ENCODE measurements at places on chromosomes 7 and 10.

- peaks cover 3% of the 10 kb centered on the region for H3K27me3 ChIP-seq
- no peak overlapping the region for H3K4me3 ChIP-seq
- H3K27ac ChIP-seq, result no peak overlapping the region
Measured at GRCh38 chr7:95357623-95358022, 33.3 kb upstream of the PON1 start.

DNA sequence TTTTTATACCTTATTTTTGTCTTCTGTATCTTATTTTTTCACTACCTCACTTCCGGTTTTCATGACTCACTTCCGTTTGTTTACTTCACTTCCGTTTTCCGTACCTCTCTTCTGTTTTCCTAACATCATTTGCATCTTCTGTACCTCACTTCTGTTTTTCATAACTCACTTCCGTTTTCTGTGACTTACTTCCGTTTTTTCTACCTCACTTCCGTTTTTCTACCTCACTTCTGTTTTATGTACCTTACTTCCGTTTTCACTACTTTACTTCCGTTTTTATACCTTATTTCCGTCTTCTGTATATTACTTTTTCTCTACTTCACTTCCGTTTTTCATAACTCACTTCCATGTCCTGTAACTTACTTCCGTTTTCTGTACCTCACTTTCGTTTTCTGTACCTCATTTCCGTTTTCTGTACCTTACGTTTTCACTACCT is 492.5 kb upstream of the AKR1E2 start:
- H3K36me3 ChIP-seq, result no peaks in the 10 kb centered on the region
- H3K4me3 ChIP-seq, result no peak overlapping the region
- H3K4me1 ChIP-seq, result no peaks in the 10 kb centered on the region
- peak; percentile 52 for DNase-seq
- H3K27ac ChIP-seq, result no peak overlapping the region

DNA sequence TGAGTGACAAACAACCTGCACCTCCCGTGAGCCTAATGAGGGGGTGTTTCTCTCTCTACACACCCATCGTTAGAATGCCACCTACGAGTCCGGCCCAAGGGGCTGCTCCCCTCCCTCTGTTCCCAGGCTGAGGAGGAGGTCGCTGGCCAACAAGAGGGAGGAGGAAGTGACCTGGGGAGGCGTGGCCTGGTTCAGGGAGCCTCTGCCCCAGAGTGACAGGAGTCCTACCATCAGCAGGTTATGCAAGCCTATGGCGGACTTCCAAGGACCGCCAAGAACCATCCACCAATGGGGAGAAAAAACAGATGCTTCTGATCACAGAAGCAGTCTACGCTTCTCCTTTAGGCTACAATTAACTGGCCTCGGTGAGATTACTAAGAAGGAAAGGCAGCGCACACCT is 12.3 kb upstream of the EGFR start:
- no peaks in the 10 kb centered on the region for H3K36me3 ChIP-seq
- H3K4me1 ChIP-seq, result no peaks in the 10 kb centered on the region
- peaks cover 12% of the 10 kb centered on the region for H3K27me3 ChIP-seq
- H3K4me3 ChIP-seq, result no peak overlapping the region
- DNase-seq, result no peak

GRCh38 chr7:134562136-134562535 is 13.2 kb downstream of the AKR1B15 start:
- H3K4me1 ChIP-seq, result peaks cover 4% of the 10 kb centered on the region
- no peak for DNase-seq
- peaks cover 4% of the 10 kb centered on the region for H3K36me3 ChIP-seq
- no peak overlapping the region for H3K4me3 ChIP-seq

DNA sequence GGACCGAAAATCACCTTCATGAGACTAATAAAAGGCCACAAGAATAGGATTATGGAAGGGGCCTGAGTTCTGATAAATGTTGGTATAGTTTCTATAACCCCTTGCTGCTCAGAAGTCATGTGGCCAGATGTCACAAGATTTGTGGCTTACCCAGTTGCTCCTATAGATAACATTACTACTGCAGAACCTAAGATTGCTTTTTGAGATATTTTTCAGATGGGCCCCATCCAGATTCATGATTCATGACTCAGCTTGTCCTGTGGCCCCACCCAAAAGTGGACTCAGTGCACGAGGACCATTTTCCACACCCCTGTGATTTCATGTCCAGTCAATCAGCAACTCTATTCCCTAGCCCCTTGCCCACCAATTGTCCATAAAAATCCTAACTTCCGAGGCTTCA is 209.0 kb downstream of the ACTR3B start:
- no peak overlapping the region for H3K27ac ChIP-seq
- peaks cover 6% of the 10 kb centered on the region for H3K27me3 ChIP-seq
- peaks cover 2% of the 10 kb centered on the region for H3K36me3 ChIP-seq

- H3K27me3 ChIP-seq, result no peaks in the 10 kb centered on the region
- no peak for DNase-seq
- peaks cover 7% of the 10 kb centered on the region for H3K4me1 ChIP-seq
- H3K4me3 ChIP-seq, result no peak overlapping the region
Measured at GRCh38 chr7:2048531-2048930, 184.2 kb downstream of the MAD1L1 start.

- peak; percentile 1 for DNase-seq
- H3K27ac ChIP-seq, result peak overlapping the region; percentile 87
- peaks cover 13% of the 10 kb centered on the region for H3K27me3 ChIP-seq
- H3K4me3 ChIP-seq, result peak overlapping the region; percentile 84
Measured at GRCh38 chr7:48035967-48036478, 680 bp downstream of the C7orf57 start.

DNA sequence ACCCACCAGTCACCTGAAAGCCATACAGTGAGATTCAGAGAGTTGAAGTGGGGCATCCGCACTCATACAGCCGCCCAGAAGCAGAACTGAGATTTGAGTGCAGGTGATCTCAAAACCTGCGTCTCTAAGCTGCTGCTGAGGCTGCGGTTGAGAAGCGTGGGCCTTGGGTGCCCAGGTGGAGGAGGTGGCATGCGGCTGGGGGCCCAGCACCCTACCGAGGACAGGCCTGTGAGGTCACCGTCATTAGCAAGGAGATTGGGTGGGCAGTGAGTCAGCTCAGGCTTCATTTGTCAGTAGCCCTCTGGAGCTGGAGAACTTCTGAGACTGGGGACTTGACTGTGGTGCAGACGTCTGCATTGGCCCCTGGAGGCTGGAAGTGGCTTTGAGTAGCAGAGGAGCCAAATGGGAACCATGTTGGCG is 29.8 kb downstream of the ZMIZ1 start:
- peak; percentile 45 for DNase-seq
- H3K27ac ChIP-seq, result no peak overlapping the region
- peaks cover 29% of the 10 kb centered on the region for H3K4me1 ChIP-seq
- no peaks in the 10 kb centered on the region for H3K36me3 ChIP-seq
- peaks cover 19% of the 10 kb centered on the region for H3K27me3 ChIP-seq
- H3K4me3 ChIP-seq, result no peak overlapping the region

DNA sequence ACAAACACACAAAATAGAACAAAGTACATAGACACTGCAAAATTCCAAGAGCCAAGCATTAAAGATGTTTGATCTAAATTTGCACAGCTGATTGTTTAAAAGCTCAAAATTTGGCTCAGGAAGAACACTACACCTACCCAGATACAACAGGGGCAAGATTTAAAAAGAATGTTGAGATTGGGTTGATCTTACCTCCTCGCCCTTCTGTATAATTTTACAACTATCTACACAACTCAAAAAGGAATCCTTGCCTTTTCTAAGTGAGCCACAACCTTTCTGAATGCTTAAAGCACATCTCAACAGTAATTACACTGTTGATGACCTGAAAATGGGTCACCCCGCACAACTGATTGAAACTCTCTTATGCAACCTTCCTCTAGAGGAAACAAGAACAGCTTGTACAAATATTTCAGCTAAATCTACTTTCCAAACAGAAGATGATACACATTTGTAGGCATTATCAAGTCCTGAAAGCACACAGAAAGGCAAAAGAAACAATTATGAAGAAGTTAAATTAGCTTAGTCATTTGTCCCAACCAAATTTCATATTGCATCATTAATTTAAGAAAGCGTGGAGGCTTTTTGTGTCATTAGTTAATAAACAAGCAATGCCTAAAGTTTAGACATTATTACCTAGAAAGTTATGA is 75.5 kb downstream of the UBE2H start:
- H3K27me3 ChIP-seq, result no peaks in the 10 kb centered on the region
- no peak for DNase-seq
- H3K4me1 ChIP-seq, result peaks cover 13% of the 10 kb centered on the region
- no peak overlapping the region for H3K4me3 ChIP-seq
- peak overlapping the region; percentile 7 for H3K27ac ChIP-seq

DNA sequence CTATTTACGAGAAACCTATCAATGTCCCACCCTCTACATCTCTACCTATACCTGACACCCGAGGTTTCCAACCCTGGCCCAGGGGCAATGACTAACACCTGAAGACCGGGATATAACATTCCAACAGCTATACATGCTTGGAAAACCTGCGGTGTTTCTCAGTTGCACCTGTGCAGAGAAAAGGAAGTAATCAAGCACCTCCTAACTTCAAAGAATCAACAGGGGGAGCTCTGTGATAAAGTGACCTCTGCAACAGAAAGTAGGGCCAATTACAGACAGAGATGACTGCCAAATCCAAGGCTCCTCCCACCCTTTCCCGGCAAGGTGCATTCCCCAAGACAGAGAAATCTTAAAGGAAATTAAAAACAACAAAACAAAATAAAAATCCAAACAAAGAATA is 41.3 kb downstream of the CCDC6 start:
- DNase-seq, result peak; percentile 25
- peaks cover 2% of the 10 kb centered on the region for H3K36me3 ChIP-seq
- H3K27ac ChIP-seq, result peak overlapping the region; percentile 19
- H3K4me3 ChIP-seq, result no peak overlapping the region
- H3K4me1 ChIP-seq, result peaks cover 55% of the 10 kb centered on the region
- no peaks in the 10 kb centered on the region for H3K27me3 ChIP-seq

DNA sequence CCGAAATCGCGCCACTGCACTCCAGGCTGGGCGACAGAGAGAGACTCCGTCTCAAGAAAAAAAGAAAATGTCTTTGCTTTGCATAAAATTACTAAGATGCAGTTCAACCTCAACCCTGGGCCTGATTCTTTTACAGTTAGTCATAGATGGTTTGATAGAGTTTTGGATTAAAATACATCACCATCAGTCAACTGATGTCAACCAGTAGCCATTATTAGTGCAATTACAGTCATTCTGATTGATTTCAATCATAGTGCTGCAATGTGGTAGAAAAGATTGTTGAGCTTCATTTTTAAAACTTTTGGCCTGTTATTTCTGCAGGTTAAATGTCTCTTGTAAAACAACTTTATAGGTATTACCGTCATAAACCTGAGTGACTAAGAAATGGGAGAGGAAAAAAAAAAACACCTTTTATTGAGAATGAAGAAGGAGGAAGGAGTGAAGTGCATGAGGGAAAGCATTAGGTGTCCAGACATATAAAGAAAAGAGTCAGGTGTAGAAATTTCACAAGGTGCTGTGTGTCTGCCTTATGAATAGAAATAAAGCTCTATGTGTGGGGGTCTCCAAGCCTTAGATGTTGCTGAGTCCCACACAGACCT is 150.6 kb downstream of the TRIL start:
- no peak for DNase-seq
- no peak overlapping the region for H3K27ac ChIP-seq
- no peak overlapping the region for H3K4me3 ChIP-seq
- no peaks in the 10 kb centered on the region for H3K36me3 ChIP-seq
- peaks cover 4% of the 10 kb centered on the region for H3K27me3 ChIP-seq

DNA sequence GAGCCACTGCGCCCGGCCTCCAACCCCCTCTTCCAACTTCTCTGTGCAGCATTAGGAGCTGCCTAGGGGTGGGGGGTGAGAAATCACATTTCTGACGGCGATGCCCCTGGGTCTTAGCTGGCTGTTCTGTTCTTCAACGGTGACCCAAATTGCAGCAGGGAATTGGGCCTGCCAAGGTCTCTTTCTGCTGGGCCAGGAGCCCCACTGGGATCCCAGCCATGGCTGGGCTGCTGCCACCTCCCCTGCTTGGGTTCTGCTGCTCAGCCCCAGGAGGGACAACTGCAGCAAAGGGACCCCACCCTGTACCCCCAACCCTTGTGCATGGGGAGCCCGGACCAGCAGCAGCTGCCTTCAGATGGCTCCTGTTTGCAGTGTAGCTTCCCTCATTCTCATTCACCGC is 43.7 kb upstream of the GNA12 start:
- DNase-seq, result no peak
- peaks cover 2% of the 10 kb centered on the region for H3K27me3 ChIP-seq
- no peak overlapping the region for H3K4me3 ChIP-seq
- H3K27ac ChIP-seq, result no peak overlapping the region
- H3K4me1 ChIP-seq, result peaks cover 10% of the 10 kb centered on the region

GRCh38 chr10:72259491-72260238 is 14.1 kb upstream of the DDIT4 start:
- H3K4me1 ChIP-seq, result peaks cover 45% of the 10 kb centered on the region
- peak overlapping the region; percentile 88 for H3K27ac ChIP-seq
- H3K27me3 ChIP-seq, result no peaks in the 10 kb centered on the region
- H3K4me3 ChIP-seq, result peak overlapping the region; percentile 92
- no peaks in the 10 kb centered on the region for H3K36me3 ChIP-seq

GRCh38 chr10:27801171-27801785 is 55.7 kb upstream of the MKX start:
- H3K4me3 ChIP-seq, result no peak overlapping the region
- no peaks in the 10 kb centered on the region for H3K36me3 ChIP-seq
- peaks cover 3% of the 10 kb centered on the region for H3K27me3 ChIP-seq
- H3K27ac ChIP-seq, result no peak overlapping the region

GRCh38 chr10:7787150-7787856 is 490 bp downstream of the KIN start:
- H3K36me3 ChIP-seq, result peaks cover 14% of the 10 kb centered on the region
- H3K4me1 ChIP-seq, result peaks cover 29% of the 10 kb centered on the region
- H3K4me3 ChIP-seq, result no peak overlapping the region
- no peak overlapping the region for H3K27ac ChIP-seq

- DNase-seq, result no peak
- H3K27me3 ChIP-seq, result peaks cover 12% of the 10 kb centered on the region
- no peaks in the 10 kb centered on the region for H3K36me3 ChIP-seq
- peaks cover 3% of the 10 kb centered on the region for H3K4me1 ChIP-seq
Measured at GRCh38 chr7:23210506-23210905, 28.7 kb downstream of the NUP42 start.

GRCh38 chr10:30510184-30510931 is 76.4 kb downstream of the MAP3K8 start:
- H3K27ac ChIP-seq, result no peak overlapping the region
- no peak for DNase-seq
- H3K36me3 ChIP-seq, result no peaks in the 10 kb centered on the region

DNA sequence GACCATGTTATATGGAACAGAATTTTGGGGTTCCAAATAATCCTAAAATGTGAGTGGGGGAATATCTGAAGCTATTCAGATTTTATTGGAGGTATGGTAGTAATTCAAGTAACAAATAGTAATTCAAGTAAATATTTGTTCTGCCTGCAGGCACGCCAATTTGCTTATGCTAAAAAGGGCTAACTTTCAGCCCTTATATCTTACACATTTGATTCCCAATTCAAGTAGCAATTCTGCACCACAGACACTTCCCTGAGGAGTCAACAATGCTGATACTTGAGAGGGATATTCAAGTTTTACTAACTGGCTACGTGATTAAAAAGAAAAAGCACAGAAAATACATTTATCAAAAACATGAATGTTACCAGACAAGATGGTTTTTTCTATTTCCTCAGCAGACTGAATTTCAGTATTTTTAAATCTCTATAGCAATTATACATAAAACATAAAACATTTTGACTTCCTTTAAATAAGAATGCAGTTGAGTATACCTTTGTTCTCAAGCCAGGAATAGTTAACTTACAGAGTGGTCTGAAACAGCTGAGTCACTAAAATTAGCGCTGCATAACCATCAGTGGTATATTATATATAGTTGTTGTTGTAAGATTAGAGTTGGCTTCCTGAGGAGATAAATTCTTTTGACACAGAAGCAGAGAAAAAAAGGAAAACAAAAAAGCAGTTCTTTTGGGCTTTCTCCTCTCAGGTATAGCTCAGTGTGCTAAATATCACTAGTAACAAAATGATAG is 33.9 kb downstream of the MTPN start:
- no peak for DNase-seq
- no peaks in the 10 kb centered on the region for H3K27me3 ChIP-seq
- H3K4me1 ChIP-seq, result peaks cover 29% of the 10 kb centered on the region
- H3K36me3 ChIP-seq, result peaks cover 13% of the 10 kb centered on the region
- no peak overlapping the region for H3K4me3 ChIP-seq
